Suppressor macrophage treated with lipopolysaccharide for 1 hour (primary cell): ENCODE measurements at places on chromosomes 3 and 15.

DNA sequence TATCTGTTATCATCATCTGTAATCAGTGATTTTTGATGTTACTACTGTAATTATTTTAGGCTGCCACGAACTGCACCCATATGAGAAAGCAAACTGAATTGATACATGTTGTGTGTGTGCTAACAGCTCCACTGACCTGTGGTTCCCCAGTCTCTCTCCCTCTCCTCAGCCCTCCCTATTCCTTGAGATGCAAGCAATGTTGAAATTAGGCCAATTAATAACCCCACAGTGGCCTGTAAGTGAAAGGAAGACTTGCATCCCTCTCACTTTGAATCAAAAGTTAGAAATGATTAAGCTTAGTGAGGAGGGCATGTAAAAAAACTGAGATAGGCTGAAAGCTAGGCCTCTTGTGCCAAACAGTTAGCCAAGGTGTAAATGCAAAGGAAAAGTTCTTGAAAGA is 218.6 kb upstream of the LRRFIP2 start:
- DNase-seq: no peak

GRCh38 chr3:195133013-195133412 is 137.9 kb downstream of the XXYLT1 start:
- no peak for DNase-seq

GRCh38 chr3:110568246-110568645 is 503.4 kb upstream of the NECTIN3 start:
- no peak for DNase-seq

DNA sequence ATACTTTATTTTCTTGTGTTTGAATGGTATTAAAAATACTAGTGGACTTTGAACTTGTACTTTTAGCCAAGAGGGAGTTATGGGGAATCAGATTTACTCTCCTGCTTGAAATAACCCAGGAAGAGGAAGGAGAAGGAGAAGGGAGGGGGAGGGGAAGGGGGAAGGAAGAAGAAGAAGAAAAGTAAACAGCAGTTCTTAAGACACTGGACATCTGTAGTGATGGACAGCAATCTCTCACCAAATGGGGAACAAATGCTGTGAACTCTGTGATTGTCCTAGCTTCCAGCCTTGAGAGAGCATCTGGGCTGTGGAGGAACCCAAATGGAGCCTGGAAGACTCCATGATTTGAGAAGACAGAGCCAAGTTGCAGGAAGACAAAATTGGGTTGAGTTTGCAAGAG is 52.0 kb downstream of the VPS8 start:
- peak; percentile 20 for DNase-seq

- no peak for DNase-seq
These were observed 146.9 kb upstream of the GADL1 start for GRCh38 chr3:31041161-31041978.

GRCh38 chr3:174529298-174529697 is 329.8 kb upstream of the NAALADL2 start:
- no peak for DNase-seq

- DNase-seq: no peak
These were observed 34.3 kb upstream of the ZBTB38 start for GRCh38 chr3:141333836-141334626.

DNA sequence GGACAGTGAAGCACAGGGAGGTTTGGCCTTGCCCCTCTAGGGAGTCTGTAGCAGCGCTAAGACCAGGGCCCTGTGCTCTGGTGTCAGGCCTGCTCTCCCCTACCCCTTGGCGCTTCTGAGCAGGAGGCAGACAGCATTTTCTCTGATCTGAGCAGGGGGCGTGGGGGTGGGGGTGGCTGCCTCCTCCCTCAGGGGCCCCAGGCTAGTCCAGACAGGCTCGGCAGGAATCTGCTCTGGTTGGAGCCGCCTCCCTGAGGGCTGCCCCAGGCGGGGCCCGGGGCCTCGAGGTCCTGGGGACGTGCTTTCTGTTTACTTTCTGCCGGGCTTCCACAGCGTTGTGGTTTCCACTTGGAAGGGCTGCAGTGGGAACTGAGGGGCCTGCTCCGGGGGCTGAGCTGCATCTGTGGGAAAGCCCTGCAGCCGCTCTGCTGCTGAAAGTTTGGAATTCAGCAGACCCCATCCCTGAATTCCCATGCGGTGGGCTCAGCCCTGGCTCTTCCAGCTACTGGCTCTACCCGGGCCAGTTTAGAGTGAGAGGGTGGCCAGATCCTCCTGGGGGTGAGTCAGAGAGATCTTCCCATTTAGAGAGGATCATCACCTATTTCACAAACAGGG is 105.4 kb downstream of the LINGO1 start:
- DNase-seq: no peak

DNA sequence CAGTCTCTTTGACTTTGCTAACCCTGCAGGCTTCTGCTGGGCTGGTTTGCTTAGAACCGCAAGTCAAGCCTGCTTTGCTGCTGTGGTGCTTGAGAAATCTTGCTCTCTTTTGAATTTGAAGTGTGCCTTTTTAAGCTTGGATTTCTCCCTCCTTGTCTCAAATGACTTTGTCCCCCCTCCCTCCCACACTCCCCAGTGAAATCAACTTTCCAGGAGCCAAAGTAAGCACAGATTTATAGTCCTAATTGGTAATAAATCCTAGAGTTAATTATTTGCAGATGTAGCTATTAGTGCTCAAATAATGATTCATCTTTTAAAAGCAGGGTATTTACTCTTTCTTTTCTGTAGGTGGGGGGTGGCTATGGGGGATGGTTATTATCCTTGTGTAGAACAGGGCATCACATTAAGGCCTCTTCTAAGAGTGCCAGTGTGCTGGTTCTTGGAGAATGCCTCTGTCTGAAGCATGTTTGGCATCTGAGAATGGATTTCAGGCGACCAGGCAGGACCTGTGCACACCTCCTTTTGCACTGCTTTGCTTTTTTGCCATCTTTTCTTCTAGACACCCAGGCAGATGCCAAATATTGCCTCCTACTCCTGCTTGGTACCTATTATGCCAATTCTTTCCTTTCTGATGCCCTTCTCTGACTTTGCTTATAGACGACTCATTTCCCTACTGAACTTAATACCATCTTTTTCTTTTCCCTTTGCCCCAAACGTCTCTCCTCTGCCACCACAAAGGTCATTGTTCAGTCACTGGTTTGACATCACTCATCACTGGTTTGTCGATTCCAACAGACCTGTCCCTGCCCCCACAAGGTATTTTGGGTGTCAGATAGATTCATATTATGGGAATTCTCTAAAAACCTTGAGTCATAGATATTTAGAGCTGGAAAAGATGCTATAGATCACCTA is 50.7 kb downstream of the CLDN11 start:
- no peak for DNase-seq

DNA sequence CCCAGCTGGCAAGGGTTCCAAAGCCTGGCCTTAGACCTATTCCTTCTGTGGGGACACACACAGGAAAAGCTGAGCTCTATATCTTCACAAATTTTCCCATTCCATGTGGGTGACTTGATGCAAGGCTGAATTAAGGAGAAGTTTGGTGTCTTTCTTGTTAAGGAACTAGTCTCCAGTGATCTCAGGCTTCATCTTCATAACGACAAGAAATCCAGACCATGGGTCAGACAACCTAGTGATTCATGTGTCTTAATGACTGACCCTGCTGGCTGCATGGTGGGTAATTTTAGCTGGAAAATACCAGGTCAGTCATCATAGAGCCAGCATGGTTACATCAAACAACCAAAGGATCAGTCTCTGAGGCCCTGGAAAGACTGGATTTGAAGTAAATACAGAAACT is 112.7 kb upstream of the SLC4A7 start:
- DNase-seq: peak; percentile 83

DNA sequence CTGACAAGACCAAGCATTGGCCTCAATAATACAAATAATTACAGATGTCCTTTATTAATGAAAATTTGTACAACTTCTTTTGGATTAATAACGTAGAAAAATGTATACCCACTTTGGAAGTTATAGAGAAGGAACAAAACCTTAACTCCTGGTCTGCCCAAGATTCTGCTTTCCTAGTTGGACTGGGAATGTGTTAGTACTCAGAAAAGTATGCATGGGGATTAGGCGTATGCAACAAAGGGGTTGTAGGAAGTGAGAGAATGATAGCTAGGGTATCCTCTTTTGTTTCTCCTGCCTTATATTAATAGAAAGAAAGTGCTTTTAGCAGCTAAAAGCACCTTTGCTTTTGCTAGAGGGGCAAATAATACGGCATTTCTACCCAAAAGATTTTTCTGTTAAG is 116.2 kb upstream of the LRRFIP2 start:
- DNase-seq: no peak

GRCh38 chr3:140850210-140850955 is 91.3 kb upstream of the SLC25A36 start:
- no peak for DNase-seq
